Amniotic stem cell (primary cell): ENCODE measurements at places on chromosomes 5 and 9.

- DNase-seq: no peak
These were observed 44.4 kb downstream of the ACTBL2 start for GRCh38 chr5:57437976-57438805.

DNA sequence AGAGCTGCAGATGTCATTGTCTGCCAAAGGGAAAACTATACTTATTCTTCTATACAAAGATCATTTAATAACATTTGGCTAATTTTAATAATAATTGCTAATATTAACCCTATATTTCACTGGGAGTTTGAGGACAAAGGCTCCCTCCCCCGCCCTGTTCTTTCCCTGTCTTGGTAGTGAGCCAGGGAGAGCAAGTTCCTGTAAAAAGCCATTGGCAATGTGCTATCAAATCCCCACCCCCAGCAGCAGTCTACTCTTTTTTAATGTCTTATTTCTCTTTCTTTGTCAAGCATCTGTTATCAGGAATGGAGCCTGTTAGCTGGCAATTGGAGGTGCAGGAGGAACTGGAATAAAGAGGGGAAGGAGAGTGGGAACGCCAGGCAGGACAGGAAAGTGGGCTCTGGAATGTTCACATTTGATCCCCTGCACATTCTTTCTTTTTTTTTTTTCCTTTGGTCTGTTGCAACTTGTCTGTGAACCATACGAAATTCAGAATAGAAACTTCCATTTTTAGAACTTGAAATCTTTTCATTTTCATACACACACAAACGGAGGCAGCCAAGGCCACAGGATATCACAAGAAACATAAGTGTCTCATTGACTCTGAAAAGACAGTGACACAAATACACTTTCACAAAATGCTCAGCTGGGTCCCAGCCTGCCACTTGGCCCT lies 664.8 kb upstream of the ZNF608 start:
- DNase-seq: no peak

DNA sequence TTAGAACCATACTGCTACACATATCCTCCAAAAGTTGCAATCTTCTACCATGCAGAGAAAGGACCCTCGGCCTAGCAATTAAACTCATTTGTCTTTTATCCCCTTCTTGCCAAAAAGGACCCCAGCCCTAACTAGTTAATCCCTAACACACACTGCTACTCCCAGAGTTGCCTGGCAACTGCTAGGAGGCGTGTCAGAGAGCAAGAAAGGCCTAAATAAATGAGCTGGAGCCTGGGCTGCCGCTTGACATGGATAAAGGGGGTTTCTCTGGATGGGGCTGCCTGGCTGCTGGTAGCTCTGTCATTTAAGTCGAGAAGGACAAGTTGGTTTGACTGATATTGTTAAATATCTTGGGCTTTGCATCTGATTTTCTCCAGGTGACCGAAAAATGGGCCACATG lies 194.8 kb downstream of the CRB2 start:
- no peak for DNase-seq

GRCh38 chr5:134101686-134102439 lies 12.6 kb upstream of the TCF7 start:
- no peak for DNase-seq

DNA sequence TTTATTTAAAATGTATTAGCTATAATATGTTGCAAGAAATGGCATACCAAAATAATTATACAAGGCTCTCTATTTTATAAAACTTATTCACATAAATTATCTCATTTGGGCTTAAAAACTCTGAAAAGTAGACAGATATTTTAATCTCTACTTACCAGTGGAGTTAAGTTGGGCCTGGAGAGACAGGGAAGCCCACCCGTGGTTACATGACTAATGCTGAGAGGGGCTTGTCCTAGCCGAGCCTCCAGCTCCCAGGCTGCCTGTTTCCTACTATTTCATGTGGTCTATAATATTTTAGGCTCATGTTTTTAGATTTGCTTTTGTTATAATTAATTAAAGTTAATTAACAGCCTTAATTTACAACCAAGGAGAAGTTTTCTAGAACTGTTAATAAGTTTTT lies 20.9 kb upstream of the ASPN start:
- no peak for DNase-seq

GRCh38 chr9:638152-638551 lies 203.3 kb upstream of the DMRT1 start:
- DNase-seq: no peak

- DNase-seq: no peak
These were observed 94.2 kb downstream of the FOXD1 start for GRCh38 chr5:73354406-73354805.

DNA sequence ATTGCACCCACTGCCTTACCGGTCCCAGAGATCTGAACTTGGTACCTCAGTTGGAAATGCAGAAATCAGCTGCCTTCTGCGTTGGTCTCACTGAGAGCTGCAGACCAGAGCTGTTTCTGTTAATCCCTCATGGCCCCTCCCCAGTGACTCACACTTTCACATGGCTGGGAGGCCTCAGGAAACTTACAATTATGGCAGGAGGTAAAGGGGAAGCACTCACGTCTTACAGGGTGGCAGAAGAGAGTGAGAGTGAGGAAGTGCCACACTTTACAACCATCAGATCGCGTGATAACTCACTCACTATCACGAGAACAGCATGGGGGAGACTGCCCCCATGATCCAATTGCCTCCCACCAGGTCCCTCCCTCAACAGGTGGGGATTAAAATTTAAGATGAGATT lies 648.5 kb downstream of the MTRR start:
- no peak for DNase-seq

DNA sequence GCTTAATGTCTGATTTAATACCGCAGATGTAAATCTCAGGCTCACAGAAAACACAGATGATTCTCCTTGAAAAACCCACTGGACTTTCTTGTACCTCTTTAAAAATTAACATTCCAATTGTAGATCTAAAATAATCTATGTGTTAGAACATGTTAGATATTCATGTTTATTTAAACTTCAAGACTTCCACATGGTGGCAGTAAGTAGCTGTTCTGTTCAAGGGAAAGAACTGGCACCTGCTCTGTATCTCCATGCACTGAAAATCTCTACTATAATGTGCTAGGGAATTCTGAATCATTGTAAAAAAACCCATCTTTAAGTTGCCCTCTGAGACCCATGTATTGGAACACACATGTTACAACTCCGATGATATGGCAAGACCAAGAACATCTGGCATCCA lies 366.9 kb downstream of the DMRTA1 start:
- DNase-seq: peak; percentile 5

GRCh38 chr9:98607787-98608186 lies 100.9 kb downstream of the GABBR2 start:
- no peak for DNase-seq

DNA sequence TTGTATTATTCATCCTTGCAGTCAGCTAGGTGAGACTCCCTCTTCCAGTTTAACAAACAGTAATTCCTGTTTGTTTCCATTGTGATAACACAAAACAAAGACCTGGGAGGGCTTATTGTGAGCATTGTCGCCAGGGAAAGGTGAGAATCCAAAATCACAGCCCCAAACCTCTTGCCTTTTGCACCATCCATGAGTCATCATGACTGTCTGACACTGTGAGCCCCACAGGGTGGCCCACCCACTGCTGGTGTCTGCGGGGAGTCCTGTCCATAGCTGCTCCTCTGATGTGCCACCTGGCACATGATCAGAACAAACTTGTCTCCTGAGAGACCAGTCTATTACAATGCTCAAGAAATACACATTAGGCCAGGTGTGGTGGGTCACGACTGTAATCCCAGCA lies 33.7 kb upstream of the S1PR3 start:
- DNase-seq: no peak

DNA sequence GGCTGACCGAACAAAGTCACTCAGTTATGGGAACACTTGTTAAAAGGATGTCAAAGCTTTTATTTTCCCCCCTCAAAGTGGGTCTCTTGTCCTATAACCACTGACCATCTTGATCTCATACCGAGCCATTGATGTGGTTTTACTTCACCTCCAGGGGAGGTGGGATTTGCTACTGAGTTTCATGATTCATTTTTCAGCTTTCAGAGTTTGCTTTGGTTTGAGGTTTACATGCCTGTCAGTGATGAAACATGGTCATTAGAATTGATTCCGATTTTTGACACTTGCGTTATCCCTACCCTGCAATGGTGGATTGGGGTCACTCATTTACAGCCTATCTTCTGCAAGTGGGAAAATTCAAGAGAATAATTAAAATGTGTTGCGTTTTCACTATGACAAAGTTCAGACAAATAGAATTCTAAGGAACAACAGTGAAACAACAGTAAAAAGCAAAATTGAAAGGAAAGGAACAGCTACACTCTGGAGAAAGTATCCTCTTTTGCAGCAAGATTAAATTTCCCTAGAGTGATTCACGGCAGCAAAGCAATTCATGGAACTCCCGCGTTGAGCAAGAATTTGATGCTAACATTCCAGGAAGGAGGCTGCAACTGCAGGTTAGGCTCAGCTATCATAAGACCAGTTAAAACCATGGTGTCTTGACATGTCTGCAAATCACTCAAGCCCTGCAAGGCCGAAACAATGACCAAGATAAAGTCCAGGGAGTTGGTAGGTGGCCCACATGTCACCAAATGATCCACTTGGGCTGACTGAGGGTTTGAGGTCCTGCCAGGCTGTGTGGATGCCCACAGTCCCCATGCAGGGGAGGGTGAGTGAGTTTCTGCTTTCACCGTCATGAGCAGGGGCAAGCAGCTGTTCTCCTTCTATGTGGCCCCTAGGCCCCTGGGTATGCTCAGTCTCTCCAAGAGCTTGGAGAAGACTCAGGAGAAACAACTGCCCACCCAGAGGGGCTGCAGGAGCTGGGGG lies 9.4 kb downstream of the GADD45G start:
- no peak for DNase-seq
